ENCODE measurements at places on chromosomes 13 and 19.
A peak's percentile ranks its signal among the peaks of the same experiment; 100 is the strongest.

GRCh38 chr19:39199025-39199424 is 2.3 kb downstream of the NCCRP1 start:
- DNase-seq = no peak

GRCh38 chr13:103161476-103161875 is 95.3 kb upstream of the SLC10A2 start:
- no peak for DNase-seq

DNA sequence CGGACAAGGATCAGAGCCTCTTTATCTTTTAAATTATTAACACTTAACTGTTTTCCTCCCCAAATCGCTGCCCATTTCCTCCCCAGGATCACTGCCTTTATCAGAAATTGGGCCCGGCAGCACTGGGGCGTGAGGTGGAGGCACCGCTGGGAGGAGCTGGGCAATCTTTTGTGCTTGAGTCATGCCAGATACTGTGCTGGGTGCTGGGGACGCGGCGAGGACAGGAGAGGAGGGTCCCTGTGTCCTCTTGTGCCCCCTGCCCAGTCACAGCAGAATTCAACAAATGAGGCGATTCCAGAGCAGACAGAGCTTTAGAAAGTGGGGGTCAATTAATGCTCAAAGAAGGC is 347.8 kb downstream of the ZNF536 start:
- DNase-seq = peak; percentile 2

DNA sequence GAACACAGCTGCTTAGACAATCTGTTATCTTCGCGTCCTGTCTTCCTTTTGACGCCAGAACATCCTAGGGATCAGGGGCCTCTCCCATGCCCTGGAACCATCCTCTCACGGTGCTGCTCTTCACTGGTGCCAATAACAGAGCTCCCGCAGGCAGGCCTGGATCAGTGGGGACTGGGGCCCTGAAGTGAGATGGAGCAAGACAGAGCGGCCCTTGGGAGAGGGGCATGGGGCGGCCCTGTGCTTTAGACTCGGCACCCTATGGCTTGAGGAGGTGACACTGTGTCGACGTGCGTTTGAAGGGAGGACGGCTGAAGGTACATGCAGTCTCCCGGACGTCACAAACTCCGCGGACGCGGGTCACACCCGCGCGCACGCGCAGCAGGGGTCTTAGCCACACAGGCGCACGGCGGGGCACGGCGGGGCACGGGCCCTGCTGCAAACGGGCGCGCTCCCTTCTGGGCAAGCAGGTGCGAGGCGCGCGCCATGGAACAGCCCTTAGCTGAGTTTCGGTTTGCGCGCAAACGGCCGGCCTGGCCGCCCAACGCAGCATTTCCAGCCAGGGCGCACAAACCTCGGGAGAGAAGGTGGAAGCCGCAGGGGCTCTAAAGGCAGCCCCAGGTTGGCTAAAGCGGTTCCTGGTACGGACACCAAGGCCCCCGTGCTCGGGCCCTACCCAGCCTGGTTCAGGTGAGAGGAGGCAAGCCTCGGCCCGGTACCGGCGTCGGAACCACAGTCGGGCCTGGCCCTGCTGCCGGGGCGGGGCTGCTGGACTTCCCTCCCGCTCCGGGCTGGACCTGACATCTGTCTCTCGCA is 16.5 kb upstream of the RNF17 start:
- peak; percentile 42 for DNase-seq

DNA sequence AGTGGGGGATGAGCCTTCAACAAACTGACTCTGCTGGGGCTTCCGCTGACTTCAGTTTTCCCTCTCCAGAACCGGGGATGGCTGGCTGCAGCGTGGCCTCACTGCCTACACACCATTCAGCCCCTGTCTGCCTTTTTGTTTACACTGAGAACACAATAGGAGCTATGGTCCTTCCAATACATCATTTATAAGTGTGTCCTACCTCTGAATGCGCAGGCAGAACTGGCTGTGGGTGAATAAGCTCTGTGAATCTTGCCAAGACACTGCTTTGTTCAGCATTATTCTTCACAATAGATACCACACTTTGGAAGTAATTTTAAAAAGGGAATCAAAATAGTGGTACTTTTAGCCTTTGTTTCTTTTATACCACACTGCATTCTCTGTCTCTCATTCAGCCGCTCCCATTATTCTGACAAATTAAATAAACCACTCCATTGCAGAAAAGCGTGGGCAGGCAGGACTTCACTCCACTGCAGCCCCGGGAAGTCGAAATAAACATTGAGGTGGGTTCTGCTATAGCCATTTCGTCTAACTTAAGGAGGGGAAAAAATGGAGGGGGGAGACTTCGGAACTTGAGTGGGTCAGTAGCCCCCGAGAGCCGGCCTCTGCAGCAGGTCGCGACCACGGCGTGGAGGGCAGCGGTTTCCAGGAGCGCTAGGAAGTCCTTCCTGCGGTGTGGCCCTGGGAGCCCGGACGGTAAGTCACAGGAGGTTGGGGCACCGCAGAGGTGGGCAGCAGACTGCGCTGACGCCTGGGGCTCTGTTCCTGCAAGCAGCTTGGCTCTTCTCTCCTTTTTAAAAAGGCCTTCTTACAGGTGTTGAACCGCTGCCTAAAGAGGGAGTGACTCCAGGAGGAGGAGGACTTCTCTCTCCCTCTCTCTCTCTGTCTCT is 94.8 kb upstream of the SOX1 start:
- DNase-seq = no peak

DNA sequence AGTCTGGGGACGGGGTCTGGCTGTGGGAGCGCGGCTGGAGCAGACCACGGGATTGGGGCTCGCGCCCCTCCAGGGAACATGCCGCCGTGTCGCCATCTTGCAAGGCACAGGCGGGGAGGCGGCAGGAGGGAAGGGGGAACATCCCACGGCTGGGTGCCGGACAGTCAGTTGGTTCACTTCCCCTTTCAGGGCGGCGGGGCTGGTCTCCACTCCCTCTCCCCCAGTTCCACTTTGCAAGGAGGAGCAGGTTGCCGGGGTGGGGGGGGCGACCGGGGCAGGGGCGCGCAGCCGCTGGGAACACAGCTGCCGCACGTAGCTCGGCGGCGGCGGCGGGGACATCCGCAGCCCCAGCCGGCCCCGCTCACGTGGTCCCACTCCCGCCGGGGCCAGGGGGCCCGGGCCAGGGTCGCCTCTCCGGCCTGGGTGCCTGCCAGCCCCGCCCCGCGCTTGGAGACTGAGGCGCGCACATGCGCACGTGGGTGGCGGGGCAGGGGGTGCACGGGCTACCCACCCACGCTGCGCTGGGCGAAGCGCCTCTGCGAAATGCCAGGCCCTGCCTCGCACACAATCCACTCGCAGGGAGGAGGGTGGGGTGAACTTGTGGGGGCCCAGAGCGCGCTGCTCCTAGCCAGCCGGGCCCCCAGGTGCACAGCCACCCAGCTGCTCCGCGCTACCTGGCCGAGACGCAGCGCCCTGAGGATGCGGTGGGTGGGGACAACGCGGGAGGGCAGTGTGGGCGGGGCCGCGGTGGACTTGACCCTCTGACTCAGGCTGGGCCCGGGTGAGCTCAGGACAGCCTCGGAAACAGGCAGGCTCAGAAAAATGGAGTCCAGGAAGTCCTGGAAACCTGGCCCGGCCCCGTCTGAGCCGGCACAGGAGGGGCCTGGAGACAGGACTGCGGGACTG is 6.4 kb downstream of the KLF16 start:
- DNase-seq = peak; percentile 60

DNA sequence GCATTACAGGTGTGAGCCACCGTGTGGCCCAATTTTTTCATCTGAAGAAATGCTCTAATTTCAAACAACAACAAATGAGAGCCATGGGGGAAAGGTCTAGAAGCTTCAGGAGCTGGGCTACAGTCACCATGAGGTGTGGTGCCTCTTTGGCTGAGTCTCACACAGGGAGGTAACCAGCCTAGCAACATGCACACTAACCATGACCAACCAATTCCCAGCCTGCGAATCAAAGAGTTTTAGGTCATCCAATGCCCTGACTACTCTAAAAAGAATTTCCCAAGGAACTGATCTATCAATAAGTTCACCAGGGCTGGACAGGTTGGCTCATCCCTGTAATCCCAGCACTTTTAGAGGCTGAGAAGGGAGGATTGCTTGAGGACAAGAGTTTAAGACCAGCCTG is 29.9 kb downstream of the PBX4 start:
- no peak for DNase-seq

DNA sequence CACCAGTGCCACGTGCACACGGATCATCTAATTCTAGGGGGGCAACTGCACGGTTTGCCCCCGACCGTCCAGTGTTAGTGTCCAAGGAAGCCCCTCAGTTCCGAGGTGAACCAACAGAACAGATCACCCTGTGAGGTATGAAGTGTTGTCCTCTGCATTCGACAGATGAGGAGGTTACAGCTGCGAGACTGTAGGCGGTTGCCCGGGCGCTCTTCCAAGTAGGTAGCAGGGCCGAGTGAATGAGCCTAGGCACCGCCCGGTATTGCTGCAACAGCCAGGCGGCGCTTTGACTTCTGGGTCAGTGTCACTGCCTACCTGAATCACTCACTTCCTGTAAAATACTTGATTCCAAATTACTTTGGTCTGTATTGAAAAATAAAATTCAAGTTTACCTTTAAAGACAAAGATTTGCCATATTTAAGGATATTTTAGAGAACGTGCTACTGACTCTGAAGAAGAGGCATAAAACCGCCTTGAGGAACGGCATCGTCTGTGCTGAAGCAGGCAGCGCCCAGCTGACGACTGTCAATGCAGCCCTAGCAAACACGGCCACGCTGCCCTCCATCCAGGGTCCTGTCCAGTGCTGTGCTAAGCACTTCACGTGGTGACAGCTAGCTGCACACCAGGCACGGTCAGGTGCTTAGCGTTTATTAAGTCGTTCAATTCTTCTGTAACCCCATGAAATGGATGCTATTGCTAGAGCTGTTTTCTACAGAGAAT is 19.3 kb upstream of the RASA3 start:
- no peak for DNase-seq

- no peak for DNase-seq
These were observed 486 bp upstream of the ZNF805 start for GRCh38 chr19:57239982-57240310.

- no peak for DNase-seq
These were observed 8.1 kb upstream of the MRPS31 start for GRCh38 chr13:40779049-40779448.

- DNase-seq = no peak
These were observed 47.9 kb upstream of the EPHX3 start for GRCh38 chr19:15280048-15280725.

DNA sequence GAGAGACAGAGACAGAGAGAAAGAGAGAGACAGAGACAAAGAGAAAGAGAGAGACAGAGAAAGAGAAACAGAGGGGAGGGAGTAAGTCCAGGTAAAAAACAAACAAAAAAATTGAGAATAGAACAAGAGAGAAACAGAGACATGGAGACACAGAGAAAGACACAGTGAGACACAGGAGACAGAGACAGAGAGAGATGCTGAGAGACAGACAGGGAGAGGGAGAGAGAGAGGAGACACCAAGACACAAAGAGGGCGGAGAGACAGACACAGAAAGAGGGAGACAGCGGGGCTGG is 5.8 kb upstream of the PROZ start:
- no peak for DNase-seq

DNA sequence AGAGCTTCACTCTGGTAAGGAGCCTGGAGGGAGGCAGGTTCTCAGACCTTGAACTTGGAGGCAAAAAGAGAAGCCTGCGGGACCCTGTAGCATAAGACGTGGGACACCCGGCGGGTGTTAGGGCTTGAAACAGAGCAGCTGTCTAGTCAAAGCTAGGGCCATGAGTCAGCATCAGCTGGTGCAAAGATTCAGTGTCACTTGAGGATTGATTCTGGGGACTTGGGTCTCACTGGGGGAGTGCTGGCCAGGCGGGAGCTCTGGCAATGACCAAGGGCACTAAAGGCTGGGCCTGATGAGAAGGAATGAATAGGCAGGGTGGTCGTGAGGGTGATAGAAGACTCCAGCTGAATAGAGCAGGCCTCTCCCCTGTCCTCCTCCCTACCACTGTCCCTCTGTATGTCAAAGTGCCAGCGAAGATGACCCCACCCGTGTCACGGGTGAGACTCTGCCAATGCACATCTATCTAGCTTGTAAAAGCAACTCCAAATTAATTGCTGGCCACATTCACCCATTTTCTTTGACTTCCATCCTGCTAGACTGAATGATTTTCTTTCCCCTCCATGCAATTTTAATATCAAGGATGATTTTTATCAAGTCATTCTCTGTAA is 97.1 kb downstream of the MBNL2 start:
- no peak for DNase-seq

GRCh38 chr19:10554760-10555609 is 10.8 kb downstream of the KRI1 start:
- no peak for DNase-seq

DNA sequence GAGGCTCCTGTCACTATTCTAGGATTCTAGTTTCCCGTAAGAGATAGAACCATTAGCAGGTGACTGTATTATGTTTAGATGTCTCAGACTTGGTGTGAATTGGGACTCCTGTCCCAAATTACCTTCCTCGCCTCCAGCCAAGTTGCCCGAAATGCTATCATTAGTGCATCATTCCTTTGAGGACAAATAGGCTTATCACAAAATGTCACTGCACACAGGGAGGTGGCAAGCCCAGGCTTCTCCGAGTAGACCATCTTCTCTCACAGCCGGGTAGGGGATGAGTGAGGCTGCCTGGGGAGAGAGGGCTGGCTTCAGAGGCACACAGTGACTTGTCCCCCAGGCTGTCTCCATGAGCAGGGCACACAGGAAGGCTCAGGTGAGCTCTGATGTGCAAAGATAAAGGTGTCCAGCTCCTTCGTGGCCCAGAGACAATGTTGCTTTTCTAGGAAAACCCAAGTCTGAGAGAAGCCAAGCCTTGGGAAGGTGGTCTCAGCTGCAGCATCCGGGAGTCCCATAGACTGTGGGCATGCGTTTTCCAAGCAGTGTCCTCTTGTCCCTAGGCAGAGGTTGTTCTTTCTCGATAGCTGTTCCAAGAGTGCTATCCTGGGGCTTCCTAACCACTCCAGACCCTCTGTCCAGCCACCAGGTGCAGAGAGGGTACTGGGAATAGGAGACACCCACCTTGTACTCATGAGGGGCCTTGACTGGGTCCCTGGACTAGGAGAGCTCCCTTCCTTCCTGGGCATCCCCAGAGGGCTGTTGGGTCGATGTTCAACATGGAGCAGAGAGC is 163.1 kb upstream of the TSHZ3 start:
- no peak for DNase-seq

- DNase-seq = no peak
These were observed 2.6 kb downstream of the ACSBG2 start for GRCh38 chr19:6138066-6138465.

GRCh38 chr19:13153569-13154240 is 3.5 kb downstream of the IER2 start:
- DNase-seq = peak; percentile 45

GRCh38 chr13:52664272-52664671 is 11.6 kb downstream of the SUGT1 start:
- no peak for DNase-seq

DNA sequence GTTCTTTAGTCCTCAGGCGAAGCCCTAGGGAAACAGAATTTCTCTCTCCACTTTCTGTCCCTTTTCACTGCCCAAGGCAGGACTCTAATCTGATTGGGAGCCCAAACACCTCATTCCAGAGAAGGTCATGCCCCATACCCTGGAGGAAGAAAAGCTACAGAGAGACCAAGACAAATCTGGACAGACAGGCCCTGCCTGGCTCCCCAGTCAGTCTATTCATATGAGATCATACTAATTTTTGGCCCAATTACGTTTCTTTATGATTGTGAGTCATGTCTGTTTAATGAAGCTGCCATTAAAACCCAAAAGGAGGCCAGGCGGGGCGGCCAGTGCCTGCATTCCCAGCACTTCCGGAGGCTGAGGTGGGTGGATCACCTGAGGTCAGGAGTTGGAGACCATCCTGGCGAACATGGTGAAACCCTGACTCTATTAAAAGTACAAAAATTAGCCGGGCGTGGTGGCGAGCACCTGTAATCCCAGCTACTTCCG is 3.3 kb upstream of the AP3D1 start:
- no peak for DNase-seq
